Right cardiac atrium (tissue), 5 donors: ENCODE measurements at places on chromosomes 3 and 15.

- peak; percentile 75 for DNase-seq
These were observed 589 bp downstream of the HERC1 start for GRCh38 chr15:63833021-63833696.

GRCh38 chr3:127959873-127960272 lies 44.8 kb downstream of the KBTBD12 start:
- DNase-seq = peak; percentile 55

DNA sequence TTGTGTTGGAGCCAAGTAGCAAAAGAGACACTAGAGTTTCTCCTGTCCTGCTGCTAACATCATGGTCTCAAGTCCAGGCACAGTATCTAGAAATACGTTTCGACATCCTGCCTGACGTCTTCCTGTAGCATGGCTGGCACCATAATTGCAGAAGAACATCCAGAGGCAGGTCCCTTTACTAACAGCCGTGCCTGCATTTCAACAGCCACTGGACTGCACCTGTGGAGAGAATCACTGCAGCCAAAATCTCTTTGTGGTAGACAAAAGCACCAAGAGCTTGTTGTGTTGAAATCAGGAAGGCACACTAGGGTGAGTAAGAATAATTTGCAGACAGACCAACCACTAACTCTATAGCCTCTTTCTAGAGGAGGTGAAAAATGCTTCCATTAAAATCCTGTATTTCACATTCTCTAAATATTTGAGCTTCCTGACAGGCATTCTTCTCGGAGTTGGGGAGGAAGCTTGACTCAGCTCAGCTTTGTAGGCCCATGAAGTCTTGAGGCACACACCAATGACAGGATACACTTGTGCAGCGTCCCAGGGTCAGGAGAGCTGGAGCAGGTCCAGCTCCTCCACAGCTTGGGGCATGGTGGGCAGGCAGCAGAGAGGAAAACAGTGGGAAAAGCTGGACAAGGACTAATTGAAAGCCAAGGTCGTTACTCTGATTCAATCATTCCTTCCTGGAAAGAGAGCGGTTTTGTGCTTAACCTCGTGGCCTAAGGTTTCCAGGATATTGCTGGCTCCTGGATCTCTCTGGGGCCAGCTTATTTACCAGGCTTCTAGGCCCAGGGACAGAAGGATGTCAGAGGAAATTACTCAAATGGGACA lies 244.9 kb downstream of the FAM43A start:
- DNase-seq = peak; percentile 69

DNA sequence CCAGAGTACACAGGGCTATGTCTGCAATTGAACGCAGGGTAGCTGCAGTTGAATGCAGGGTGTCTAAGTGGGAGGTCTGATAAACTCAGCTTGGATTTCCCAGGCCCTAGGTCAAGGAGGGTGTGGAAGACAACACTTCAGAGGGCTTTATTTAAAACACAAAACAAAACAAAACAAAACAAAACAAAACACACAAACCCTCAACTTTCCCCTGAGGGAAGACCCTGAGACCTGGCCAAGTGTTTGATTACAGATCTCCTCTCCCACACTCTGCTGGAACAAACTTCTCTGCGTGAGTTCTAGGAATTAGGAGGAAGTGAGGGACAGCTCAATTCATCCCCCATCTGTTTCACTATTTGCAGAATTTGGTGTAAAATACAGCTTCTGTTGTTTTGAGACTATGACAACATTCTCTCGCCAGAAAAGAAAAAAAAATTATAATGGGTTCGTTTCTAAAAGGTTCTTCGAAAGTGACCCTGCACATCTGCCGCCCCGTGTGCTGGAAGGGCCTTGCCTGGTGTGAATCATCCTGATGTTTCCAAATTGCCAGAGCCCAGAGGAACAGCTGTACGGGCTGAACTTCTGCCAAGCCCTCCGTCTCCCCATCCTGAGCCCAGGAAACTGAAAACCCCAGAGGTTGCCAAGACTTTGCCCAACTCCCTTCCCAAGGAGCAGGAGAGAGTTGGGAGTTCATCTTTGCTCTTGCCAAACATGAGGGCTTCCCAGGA lies 73.3 kb upstream of the RAD18 start:
- peak; percentile 87 for DNase-seq

DNA sequence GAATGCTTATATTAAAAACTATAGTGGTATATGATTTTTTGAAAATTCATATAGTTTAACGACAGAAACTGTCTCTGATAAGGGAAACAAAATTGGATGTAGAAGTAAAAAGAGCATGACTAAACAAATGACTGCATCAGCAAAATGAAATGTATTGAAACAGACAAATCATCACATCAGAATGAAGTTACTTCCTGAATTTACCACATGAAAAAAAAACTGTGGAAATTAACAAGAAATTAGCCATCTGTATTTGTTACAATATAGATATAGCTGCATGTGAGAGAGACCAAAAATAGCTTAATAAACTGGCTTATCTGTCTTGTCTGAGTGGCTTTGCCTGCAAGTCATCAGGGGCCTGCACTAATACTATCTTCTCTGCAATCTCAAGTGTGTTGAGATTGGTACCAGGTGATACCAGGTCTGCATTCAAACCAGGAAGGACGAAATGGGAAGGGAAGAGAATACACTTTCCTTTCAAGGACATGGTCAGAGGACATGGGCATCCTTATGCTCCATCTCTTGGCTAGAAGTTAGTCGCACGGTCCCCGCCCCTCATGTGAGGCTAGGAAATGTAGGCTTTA lies 388.7 kb downstream of the GRM7 start:
- DNase-seq = no peak

DNA sequence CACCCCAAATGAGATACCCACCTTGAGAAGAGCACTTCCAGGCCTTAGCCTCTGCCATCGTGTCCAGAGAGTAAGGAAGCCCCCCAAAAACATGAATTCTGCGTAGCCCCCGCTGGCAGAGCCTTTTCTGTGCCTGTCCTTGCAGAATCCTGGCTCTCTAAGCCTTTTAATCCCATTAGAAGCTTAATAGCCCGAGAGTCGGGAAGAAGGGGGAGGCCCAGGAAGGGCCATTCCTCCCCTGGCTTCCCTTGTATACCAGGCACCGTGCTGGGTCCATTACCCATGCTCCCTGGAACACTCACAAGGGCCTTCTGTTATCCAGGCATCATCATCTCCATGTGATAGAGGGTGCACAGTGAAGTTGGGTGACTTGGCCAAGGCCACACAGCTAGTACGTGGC lies 7.1 kb downstream of the SPTBN5 start:
- no peak for DNase-seq
